ENCODE measurements at places on chromosomes 4 and X.

DNA sequence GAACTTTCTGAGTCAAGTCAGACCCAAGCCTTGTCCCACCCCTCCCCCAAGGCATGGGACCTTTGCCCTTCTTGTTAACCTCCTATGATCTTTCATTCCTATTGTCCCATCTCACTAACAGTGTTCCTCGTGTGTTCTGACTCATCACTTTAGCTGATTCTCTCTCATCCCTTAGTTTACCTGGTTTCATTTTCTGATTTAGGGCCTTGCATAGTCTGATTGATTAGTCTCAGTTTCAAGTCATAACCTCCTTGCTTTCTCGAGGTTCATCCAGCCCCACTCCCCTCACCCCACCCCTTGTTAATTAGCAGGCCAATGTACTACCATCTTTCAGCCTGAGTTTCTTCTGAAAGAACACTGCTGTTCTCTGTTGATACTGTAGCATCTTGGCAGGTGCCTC lies 517.4 kb downstream of the RPA4 start:
- no peak for DNase-seq

GRCh38 chr4:17055788-17056187 lies 157.3 kb upstream of the LDB2 start:
- DNase-seq: no peak

- no peak for DNase-seq
Measured at GRCh38 chr4:137283737-137284136, 248.6 kb downstream of the PCDH18 start.

- no peak for DNase-seq
Measured at GRCh38 chr4:181860157-181860556, 383.0 kb upstream of the TENM3 start.

GRCh38 chr4:81257816-81258215 lies 42.8 kb upstream of the PRKG2 start:
- DNase-seq: no peak

Measured in NCI-H1436 treated with DMSO at 0.1 percent for 48 hours (cell line).